ENCODE measurements at places on chromosomes 6 and 20. TPM values are rescaled to one million over a fixed set of nuclear protein-coding genes. Genes with fewer than 3 reads are reported as not detected.

DNA sequence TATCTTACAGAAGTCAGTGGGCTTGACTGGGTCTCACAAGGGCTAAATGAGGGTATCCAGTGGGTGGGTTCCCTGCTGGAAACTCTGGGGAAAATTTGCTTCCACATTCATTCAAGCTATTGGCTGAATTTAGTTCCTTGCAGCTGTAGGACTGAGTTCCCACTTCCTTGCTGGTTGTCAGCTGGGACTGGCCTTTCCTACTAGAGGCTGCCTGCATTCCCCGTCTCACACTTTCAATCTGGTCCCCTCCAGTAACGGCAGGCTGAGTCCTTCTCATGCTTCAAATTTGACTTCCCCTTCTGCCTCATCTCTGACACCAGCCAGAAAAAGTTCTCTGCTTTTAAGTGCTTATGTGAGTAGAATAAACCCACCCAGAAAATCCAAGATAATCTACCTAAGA is 4.4 kb downstream of the CSNK2A1 start:
- DNase-seq = no peak

GRCh38 chr6:166318227-166318626 is 10.0 kb upstream of the PRR18 start:
- no peak for DNase-seq

DNA sequence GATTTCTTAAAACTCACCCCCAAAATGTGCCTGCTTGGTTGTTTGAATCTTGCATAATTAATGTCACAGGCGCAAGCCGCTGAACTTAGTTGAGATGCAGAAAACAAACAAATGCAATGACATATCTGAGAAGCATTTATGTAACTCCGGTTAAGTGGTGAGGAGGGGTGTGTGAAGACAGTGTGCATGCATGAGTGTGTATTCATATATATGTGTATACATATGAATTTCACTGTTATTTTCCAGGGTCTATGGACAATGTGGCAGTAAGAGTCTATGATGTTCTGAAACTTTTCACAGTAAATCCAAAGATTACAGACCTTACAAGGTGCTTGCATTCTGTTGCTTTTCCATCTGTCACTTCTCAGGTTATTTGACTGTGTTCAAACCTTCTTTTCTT is 103.0 kb downstream of the ZNF217 start:
- DNase-seq = no peak

GRCh38 chr6:151101161-151101815 is 138.5 kb upstream of the AKAP12 start:
- no peak for DNase-seq

The BNIP5 gene
- not detected for total RNA-seq

The TNXB gene
- total RNA-seq = 0.06 TPM

Data from H4 (cell line).